ENCODE measurements at places on chromosomes 12 and 14. TPM values are rescaled to one million over a fixed set of nuclear protein-coding genes. Genes with fewer than 3 reads are reported as not detected.

- DNase-seq, result no peak
Observed at GRCh38 chr14:101784631-101785030, 23.1 kb downstream of the PPP2R5C start.

DNA sequence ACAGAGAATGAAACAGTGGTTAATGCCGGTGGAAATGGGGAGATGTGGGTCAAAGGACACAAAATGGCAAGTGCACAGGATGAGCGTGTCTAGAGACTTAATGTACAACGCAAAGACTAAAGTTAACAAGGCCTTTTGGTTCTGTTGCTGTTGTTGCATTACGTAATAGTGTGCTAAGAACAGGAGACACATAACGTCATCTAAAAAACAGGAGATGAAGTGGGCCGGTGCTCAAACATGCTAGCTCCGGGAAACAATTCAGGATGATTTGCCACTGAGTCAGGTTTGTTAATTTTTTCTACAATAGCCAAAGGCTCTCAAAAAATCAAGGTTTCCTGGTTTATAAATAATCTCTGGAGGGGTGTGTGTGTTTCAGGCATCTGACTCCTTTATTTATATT, 55.5 kb downstream of the ETV6 start:
- DNase-seq, result no peak

GRCh38 chr12:3416670-3417069, 74.3 kb upstream of the PRMT8 start:
- DNase-seq, result no peak

DNA sequence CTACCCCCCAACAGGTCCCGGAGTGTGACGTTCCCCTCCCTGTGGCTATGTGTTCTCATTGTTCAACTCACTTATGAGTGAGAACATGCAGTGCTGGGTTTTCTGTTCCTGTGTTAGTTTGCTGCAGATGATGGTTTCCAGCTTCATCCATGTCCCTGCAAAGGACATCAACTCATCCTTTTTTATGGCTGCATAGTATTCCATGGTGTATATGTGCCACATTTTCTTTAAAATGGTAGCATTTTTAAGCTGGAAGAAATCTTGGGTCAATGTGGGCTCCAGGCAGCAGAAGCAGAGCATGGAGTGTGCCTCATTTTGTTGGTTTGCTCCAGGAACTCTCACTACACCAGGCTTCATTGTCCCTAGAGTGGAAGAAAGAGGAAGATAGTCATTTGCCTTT, 47.6 kb upstream of the ITPR2 start:
- DNase-seq, result no peak

DNA sequence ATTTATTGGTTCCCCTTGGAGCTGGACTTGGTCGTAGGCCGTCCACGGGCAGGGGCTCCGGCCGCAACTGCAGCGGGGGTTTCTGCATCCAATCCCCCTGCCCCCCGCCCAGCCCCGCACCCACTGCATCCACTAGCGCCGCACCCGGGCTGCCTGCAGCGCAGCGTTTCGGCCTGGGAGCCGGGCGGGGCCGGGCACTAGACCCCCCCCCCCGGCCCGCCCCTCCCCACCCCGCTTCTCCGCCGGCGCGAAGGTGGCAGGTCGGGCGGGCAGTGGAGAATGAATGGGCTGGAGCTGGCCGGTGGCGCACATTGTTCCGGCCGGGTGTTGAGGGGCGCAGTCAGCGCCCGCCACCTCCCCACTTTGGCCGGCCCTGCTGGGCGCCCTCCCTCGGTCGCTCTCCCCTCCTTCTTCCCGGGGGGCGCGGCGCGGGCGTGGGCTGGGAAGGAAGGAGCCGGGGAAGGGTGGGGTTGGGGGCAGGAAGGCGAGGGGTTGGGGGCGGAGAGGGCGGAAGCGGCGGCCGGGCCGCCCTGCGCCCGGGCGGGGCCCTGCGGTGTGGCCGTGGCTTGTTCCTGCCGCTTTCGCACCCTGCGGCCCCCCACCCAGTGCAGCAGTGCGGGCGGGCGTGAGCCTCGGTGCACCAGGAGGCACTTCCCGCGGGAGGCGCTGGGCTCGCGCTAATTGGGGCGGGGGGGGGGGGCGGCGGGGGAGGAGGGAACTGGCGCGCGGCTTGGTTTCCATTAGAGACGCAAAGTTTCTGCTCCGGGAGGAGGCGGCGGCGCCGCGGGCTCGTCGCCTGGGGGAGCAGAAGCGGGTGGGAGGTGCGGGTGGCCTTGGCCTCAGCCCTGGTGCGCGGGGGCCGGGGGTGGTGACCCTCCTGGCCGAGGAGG, 841 bp downstream of the CALM1 start:
- DNase-seq, result peak; percentile 82

GRCh38 chr12:53219292-53219955, 12.4 kb upstream of the ITGB7 start:
- peak; percentile 63 for DNase-seq

- peak; percentile 70 for DNase-seq
Observed at GRCh38 chr12:52217223-52217622, 15.8 kb upstream of the KRT7 start.

DNA sequence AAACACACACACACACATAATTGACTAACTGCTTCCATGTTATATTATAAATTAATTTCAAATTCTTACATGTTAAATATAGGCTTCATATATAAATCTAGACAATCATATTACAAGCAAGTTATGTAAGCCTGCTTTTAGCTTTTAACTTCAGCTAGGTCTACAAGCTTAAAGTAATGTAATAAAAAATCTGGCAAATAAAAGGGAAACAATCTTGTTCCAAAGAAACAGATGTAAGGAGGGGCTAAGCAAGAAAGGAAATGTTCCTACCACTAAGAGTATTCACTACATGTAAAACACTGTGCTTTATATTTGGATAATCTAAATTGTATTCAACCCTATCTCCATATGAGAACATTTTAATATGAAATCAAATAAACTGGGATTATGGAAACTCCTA, 110.4 kb downstream of the SLC6A15 start:
- no peak for DNase-seq

DNA sequence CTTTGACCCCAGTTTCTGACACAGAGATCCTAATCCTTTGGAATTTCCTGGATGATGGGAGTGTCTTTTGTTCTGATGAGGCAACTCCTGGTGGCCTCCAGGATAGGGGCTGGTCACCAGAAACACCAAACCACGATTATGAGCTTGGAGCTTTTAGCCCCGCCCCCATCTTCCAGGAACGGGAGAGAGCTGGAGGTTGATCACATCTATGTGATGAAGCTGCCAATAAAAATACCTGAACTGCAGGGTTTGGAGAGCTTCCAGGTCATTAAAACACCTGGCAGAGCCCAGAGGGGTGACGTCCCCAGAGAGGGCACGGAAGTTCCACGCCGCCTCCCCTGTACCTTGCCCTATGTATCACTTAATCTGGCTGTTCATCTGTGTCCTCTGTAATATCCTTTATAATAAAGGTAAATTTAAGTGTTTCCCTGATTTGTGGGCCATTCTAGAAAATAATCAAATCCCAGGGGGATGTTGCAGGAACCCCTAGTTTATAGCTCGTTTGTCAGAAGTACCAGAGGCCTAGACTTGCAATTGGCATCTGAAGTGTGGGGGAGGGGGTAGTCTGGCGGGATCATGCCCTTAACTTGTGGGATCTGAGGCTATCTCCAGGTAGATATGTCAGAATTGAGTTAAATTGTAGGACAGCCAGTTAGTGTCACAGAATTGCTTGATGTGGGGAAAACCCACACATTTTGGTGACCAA, 21.2 kb downstream of the APPL2 start:
- no peak for DNase-seq

DNA sequence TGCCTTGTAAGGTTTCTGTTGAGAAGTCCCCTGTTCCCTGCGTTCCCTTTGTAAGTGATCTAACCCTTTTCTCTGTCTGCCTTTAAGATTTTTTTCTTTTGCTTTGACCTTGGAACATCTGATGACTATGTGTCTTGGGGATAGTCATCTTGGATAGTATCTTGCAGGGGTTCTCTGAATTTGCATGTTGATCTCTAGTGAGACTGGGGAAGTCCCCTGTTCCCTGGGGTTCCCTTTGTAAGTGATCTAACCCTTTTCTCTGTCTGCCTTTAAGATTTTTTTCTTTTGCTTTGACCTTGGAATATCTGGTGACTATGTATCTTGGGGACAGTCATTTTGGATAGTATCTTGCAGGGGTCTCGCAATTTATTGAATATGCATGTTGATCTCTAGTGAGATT, 38.2 kb upstream of the TMX1 start:
- DNase-seq, result no peak

DNA sequence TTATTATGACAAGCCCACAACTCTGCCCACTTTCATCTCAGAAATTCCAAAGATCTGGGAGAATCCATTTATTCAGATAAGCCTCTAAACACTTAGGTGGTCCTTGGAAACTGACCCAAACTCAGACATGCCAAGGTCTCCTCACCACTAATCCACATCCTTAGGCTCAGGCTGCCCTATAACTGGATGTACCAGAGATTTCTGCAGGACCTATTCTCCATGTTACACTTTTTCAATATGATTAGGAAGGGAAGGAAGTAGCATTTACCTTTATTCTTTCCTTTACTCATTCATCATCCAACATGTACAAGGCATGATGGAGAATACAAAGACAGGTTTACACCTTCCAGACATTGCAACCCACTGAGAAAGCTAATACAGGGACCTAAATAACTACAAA, 145.9 kb upstream of the BMP4 start:
- DNase-seq, result no peak

- DNase-seq, result no peak
Observed at GRCh38 chr14:58129208-58129607, 22.8 kb downstream of the ARMH4 start.

DNA sequence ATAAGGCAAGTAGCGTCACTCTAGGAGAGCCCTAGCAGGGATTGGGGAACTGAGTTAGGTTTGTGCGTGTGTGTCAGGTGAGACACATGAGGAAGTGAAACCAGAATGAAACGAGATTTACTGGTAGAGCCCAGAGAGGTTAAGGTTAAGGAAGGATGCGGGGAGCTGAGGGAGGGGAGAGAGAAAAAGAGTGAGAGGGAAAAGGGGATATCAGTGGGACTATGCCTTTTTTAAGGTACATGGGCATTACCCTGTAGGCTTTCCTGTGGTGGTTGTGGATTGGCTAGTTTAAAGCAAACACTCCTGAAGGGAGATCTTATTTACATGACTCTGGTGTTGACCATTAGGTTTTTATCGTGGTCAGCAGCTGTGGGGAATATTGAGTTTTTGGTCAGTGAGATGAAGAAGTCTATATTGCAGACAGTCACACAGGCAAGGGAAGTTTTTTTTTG, 13.9 kb downstream of the ZDHHC17 start:
- no peak for DNase-seq

DNA sequence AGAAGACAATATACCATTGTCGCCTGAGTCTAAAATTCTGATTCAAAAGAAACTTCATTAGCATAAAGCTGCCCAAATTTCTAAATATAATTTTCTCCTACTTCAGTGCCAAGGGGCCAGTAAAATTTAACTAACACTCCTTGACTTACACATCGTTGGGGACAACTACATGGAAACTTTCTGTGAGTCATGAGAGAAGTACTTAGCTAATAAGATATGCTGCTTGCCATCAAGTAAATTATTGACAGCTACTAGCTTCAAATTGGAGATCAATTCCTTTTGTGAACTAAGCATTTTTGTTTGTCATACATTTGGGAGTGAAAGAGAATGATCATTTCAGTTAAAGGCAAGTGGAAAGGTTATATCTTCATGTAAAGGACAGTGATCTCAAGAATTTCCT, 373.3 kb downstream of the MDGA2 start:
- DNase-seq, result no peak

- DNase-seq, result peak; percentile 55
Observed at GRCh38 chr12:57887631-57888408, 41.3 kb upstream of the CTDSP2 start.

GRCh38 chr12:122282061-122282460, 15.8 kb upstream of the VPS33A start:
- DNase-seq, result no peak

- DNase-seq, result no peak
Observed at GRCh38 chr14:72495668-72496067, 398.2 kb downstream of the DPF3 start.

- no peak for DNase-seq
Observed at GRCh38 chr14:61562321-61563161, 132.8 kb upstream of the HIF1A start.

GRCh38 chr14:89184952-89185351, 232.1 kb downstream of the FOXN3 start:
- DNase-seq, result no peak

DNA sequence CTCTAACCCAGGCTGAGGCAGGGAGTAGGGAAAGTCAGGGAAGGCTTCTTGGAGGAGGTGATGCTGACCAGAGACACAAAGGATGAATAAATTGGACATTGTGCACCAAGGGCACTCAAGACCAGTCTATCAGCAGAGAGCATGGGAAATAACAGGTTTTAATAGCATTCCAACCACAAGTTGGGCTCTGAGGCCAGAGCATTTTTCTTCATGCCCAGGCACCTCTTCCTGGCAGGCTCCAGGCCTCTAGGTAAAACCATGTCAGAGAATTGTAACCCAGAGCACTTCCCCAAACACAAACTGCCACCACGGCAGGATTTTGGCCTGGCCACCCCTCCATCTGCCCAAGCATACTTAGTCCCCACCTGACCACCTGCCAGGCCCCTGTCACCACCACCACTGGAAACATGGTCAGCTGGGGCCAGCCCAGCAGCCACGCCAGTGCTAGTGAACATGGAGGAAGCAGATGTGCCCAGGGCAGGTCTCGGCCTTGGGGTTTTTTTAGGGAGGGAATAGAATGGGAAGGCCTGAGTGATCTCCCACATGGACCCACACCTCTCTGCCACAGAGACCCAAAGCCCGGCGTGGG, 22.7 kb downstream of the LTBP2 start:
- no peak for DNase-seq

DNA sequence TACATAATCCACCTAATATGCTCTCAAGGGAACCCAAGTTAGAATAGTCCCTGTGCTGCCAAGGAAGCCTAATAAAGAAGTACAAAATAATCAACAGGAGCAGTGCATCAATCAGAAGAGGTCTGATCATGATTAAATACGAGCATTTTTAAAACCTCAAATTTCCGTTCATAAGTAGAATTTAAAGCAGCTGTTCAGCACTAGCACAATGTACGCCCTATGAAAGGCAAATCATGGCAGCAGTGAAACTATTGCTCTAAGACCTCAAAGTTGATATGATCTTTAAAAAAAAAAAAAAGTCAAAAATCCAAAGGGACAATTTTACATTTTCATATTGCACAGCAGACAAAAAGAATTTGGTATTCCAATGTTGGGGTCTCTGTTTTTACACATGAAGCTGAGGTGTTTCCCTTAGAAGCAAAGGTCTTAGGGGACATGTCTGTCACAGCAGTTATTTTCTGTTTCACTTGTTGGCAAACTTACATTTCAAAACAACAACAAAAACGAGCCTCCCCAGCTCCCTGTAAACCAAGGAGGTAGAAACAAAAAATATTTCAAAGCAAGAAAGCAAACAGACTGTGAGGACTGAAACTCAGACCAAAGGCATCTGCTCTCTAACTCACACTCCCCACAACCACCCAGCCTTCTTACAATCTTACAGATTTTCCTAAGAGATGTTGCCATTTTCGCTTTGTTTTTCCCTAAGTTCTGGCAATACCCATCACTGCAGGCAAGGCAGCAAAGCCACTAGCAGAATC, 28.2 kb downstream of the SOX5 start:
- no peak for DNase-seq

GRCh38 chr12:42510823-42511222, 78.7 kb downstream of the PRICKLE1 start:
- no peak for DNase-seq

AREL1 gene
- total RNA-seq, result 25.2 TPM

FAIM2 gene
- total RNA-seq, result 25.9 TPM

ISCU gene
- 261 TPM for total RNA-seq

ZNF385A gene
- 24.2 TPM for total RNA-seq

KRT82 gene
- not detected for total RNA-seq

AQP5 gene
- 1.0 TPM for total RNA-seq

RASAL1 gene
- total RNA-seq, result not detected

Measured in left cardiac atrium (tissue), 4 donors.